ENCODE measurements at places on chromosomes 3 and 15.

- no peak for DNase-seq
Measured at GRCh38 chr3:57559526-57559925, 3.5 kb downstream of the PDE12 start.

DNA sequence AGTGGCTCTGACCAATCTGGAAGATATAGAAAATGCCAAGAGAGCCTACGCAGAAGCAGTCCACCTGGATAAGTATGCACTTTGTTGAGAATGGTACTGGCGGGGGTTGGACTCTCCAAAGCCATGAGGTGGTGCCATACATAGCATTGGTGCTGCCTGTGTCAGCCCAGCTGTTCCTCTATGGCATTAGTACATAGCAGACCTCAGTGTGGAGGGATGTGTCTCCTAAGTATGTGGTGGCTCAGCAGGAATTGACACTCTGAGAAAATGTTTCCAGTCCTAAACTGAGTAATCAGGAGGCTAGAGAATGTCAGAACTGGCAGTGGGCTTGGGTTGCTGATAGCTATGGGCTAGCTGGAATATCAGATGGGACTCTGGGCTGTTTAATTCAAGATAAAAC is 48.4 kb downstream of the ADPGK start:
- no peak for DNase-seq

- DNase-seq = no peak
Measured at GRCh38 chr3:38743043-38743442, 73.0 kb downstream of the SCN10A start.

DNA sequence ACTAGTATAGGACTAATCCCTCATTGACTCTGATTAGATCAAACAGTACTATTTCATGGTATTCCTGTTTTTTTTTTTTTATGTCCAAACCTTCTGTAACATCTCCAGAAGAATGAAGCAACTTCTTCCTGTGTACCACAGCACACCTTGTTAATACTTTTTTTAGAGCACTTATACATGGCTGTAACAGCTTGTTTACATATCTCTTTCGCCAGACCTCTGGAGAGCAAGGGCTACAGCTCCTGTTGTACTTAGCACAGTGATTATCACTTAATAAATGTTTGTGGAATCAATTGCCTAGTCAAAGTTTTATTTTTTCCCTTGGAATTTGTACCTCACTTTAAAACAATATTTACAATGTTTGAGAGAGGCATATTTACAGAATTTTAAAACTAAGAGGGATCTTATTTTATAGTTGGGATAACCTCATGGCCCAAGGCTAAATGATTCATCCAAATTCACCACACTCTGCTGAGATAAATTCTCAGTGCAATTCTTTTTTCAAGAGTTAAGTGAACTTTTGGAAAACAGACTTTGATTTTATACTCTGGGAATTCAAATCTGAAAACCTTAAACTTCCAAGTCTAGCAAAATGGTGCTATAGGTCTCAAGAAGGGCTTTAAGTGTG is 9.2 kb upstream of the GATM start:
- DNase-seq = no peak

DNA sequence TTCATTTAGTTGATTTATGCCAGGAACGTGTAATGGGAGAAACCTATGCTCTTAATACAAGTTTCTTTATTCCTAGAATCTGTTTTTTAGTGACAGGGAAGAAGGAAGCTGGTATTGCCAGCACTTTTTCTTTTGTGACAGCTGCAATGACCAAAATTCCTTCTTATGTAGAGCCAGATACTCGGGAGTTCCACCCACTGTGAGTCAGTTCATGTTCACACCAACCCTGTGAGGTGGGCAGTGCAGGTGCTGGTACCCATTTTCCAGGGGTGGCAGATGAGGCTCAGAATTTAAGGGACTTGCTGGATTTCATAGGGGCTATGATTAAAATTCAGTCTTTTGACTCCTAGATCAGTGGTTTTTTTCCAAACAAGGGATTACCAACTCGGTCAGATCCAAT is 34.7 kb downstream of the OXNAD1 start:
- no peak for DNase-seq

Measured in kidney glomerular epithelial cell (primary cell).